ENCODE measurements at places on chromosomes 5 and 9. TPM values are rescaled to one million over a fixed set of nuclear protein-coding genes. Genes with fewer than 3 reads are reported as not detected.

DNA sequence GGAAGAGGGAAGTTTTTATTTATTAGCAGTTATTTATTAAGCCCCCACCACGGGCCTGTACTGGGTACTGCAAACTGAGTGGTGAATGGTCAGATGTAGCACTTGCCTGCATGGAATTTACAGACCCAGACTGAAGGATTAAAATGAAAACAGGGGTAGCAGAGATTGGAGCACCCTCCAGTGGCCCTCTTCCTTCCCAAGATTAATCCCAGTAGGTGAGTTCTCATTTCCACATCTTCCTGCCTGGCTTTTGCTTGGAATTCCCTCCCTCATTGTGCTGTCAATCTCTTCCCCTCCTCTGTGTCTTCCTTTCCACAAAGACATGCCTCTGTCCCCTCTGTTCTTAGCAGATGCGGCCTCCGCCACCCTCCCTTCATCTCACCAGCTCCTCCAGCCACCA lies 39.2 kb downstream of the MVB12B start:
- H3K36me3 ChIP-seq = no peaks in the 10 kb centered on the region
- no peak overlapping the region for H3K27ac ChIP-seq
- no peaks in the 10 kb centered on the region for H3K27me3 ChIP-seq
- H3K4me3 ChIP-seq = no peak overlapping the region
- 0 out of 2 replicates have a peak, but pooled peaks cover 3% of the 10 kb centered on the region for H3K4me1 ChIP-seq

- no peak for DNase-seq
- no peaks in the 10 kb centered on the region for H3K4me1 ChIP-seq
- H3K27me3 ChIP-seq = peaks cover 4% of the 10 kb centered on the region
- H3K27ac ChIP-seq = no peak overlapping the region
Measured at GRCh38 chr5:82855893-82856550, 221.2 kb downstream of the TMEM167A start.

DNA sequence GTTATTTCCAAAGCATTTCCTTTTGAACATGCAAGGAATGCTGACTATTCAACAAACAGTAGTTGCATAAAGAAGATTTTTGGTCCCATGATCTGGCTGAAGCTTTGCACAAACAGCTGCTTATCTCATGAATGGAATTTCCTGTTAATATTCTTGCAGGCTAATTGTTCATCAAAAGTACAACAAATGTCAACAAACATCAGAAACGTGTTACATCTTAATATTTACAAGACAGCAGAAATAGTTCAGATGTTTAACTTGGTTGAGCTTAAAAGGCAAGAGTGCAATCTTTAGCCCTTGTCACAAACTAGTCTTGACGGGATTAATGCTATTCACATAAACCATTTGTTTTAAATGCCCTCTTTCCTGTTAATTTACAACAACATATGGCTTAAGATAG lies 47.9 kb upstream of the BASP1 start:
- peak overlapping the region; percentile 89 for H3K27ac ChIP-seq
- no peaks in the 10 kb centered on the region for H3K27me3 ChIP-seq
- peaks cover 26% of the 10 kb centered on the region for H3K4me1 ChIP-seq
- DNase-seq = peak; percentile 92
- H3K36me3 ChIP-seq = no peaks in the 10 kb centered on the region

DNA sequence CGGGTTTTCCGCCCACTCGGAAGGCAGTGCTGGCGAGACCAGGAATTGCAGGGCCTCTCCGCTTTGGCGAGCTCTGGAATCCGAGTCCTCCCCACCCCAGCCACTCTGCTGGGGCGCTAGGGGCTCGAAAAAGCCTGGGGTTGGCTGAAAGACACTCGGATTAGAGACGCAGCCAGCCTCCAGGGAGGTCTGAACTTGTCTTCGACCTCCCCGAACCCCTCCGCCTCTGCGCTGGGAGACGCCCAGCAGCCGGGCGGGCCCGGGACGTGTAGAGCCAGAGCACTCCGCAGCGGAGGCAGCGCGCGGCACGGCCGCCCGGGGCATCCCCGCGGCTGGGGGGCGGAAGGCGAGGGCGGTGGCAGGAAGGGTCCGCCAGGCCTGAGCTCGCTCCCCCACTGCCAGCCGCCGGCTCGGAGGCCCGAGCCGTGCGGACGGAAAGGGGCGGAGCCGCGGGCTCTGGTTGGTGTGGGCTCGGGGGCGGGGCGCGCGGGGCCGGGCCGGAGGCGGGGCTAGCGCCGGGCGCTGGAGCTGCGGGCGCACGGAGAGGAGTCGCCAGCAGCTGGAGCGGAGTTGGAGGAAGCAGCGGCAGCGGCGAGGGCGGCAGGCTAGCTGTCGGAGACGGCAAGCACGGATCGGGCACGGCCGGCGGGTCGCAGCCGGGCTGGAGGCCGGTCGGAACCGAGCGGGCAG lies at the start of gene PIK3R1:
TSS of gene PIK3R1 (plus strand) at position 549 of the 690 bp plus-strand sequence. CDS start 10,920 bp downstream, outside the sequence.
- DNase-seq = peak; percentile 91
- H3K4me3 ChIP-seq = peak within 1 kb of the TSS; percentile 83
- peak within 1 kb of the TSS; percentile 88 for H3K27ac ChIP-seq
- H3K36me3 ChIP-seq = no peaks in the 10 kb centered on the region
- H3K4me1 ChIP-seq = peaks cover 2% of the 10 kb centered on the region
- no peaks in the 10 kb centered on the region for H3K27me3 ChIP-seq

DNA sequence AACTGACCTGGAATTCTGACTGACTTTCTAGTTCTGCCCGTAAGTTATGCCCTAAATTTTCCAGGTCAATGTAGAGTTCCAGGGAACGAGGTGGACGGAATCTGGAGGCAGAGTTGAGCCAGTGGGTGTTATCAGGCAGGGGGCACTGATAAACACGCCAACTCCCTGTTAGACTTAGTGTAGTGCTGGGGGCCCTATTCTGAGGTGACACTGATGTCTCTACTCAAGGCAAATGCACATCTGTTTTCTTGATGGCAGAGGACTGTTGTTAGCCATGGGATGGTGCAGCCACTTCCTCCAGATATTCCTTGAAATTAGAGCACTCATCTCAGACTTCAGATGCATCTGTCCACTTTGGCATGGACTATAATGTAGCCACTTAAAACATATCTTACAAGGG lies 83.5 kb downstream of the C9orf152 start:
- no peaks in the 10 kb centered on the region for H3K27me3 ChIP-seq
- no peak overlapping the region for H3K4me3 ChIP-seq
- H3K27ac ChIP-seq = peak overlapping the region; percentile 83
- peaks cover 6% of the 10 kb centered on the region for H3K36me3 ChIP-seq

- peaks cover 8% of the 10 kb centered on the region for H3K4me1 ChIP-seq
- no peak overlapping the region for H3K27ac ChIP-seq
- DNase-seq = no peak
- H3K36me3 ChIP-seq = no peaks in the 10 kb centered on the region
Measured at GRCh38 chr5:112742424-112742823, 4.7 kb downstream of the APC start.

DNA sequence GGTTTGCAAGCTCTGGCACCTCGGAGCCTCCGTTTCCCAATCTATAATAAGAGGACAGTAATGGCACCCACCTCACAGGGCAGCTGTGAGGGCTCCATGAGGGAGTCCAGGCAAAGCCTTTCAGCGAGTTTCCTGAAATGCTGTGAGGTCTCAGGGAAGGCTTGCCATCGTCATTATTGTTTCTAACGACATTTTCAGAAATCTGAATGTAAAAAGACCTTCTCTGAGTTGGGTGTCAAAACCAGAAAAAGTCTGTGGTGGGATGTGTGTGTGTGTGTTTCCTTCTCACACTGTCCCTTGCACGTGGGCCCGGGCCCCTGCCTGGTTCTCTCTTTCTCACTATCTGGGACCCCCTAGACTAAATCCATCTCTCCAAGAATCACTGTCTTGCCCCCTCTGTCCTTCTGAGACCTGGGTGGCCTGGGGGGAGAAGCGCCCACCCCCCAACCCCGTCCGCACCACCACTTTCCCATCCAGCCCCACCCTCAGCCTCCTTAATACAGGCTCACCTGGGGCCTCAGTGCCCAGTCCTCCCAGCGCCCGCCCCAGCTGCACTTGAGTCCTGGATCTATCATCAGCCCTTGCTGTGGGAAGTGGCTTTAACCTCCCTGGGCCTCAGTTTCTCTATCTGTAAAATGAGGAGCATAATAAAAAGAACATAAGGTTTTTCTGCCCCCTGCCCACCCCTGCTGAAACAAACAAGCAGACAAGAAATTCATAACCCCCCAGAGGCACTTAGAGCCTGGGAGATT lies 180.3 kb downstream of the C9orf50 start:
- H3K4me3 ChIP-seq = no peak overlapping the region
- peaks cover 15% of the 10 kb centered on the region for H3K27me3 ChIP-seq
- DNase-seq = no peak
- H3K4me1 ChIP-seq = peaks cover 11% of the 10 kb centered on the region

GRCh38 chr9:125990793-125991220 lies 243.6 kb downstream of the PBX3 start:
- no peaks in the 10 kb centered on the region for H3K4me1 ChIP-seq
- no peak overlapping the region for H3K27ac ChIP-seq
- DNase-seq = no peak
- peaks cover 16% of the 10 kb centered on the region for H3K27me3 ChIP-seq
- no peaks in the 10 kb centered on the region for H3K36me3 ChIP-seq

- H3K27ac ChIP-seq = peak overlapping the region; percentile 95
- no peaks in the 10 kb centered on the region for H3K27me3 ChIP-seq
- H3K4me1 ChIP-seq = peaks cover 19% of the 10 kb centered on the region
- DNase-seq = peak; percentile 50
Measured at GRCh38 chr5:96335873-96336272, 97.2 kb downstream of the PCSK1 start.

DNA sequence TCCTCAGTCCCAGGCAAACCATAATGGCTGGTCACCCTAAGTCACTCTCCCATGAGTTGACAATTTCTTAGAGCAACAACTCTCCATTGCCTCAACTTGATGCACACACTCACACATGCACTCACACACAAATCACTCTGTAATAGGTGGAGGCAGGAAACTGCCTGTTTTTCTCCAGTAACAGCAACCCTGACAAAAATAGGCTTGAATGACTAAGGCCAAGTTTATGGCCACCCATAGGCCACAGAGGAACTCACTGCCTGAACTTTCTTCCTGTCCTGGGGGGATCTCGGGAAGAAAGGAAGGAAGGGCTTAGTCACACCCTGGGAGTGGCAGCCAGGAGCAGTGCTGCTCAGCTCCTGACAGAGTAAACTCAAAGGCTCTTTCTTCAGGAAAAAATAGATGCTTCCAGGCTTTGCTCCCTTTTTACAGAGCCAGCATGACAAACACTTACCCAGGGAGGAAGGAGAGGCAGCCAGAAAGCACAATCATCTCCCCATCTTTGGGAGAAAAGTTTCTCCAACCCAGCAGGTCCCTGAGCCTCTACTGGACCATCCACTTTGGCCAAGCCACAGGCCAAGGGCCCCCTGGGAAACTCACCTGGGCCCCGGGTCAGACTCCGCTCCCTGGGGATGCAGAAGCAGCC lies 368 bp downstream of the SH3TC2 start:
- H3K27ac ChIP-seq = peak overlapping the region; percentile 77
- H3K4me3 ChIP-seq = no peak overlapping the region
- peaks cover 24% of the 10 kb centered on the region for H3K4me1 ChIP-seq

DNA sequence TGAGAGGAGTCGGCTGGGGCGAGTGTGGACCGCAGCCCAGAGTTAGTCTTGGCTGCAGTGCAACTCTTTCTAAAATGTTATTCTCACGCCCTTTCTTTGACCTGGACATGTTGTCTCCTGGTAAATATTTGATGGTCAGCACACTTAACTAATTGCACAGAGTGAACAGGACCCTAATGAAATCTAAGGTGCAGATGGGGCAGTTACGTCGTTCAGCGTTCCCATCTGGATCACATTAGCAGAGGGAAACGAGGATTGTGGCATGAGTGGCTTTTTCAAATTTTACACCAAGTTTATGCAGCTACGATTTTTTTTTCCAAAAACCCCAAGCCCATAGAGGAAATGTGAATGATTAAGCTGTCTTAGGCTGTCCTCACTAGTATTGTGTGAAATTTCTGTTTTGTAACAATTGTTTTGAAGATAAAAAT lies 483 bp downstream of the C9orf85 start:
- H3K27ac ChIP-seq = peak overlapping the region; percentile 82
- H3K27me3 ChIP-seq = no peaks in the 10 kb centered on the region
- H3K4me1 ChIP-seq = peaks cover 2% of the 10 kb centered on the region
- peak overlapping the region; percentile 78 for H3K4me3 ChIP-seq

GRCh38 chr5:151067632-151068432 lies 13.0 kb downstream of the TNIP1 start:
- no peak overlapping the region for H3K4me3 ChIP-seq
- H3K27ac ChIP-seq = no peak overlapping the region
- peaks cover 9% of the 10 kb centered on the region for H3K36me3 ChIP-seq
- H3K27me3 ChIP-seq = no peaks in the 10 kb centered on the region

DNA sequence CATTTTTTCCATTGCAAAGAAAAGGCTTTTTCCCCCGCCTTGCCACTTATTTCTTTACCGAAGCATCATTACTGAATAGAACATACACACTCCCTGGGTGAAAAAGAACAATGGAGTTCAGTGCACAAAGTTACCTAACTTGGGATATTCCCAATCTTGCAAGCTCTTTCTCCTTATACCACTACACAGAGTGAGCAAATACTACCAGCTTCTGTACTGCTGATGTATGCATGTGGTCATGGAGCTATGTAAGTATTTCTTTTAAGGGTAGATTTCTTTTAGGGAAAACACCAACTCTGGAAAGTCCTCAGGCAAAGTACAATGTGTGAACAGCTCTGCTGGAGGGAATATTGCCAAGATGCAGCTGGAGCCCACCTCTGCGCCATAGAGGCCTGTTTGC lies 81.1 kb downstream of the AOPEP start:
- no peak overlapping the region for H3K4me3 ChIP-seq
- peaks cover 8% of the 10 kb centered on the region for H3K27me3 ChIP-seq
- DNase-seq = peak; percentile 29
- H3K4me1 ChIP-seq = peaks cover 16% of the 10 kb centered on the region
- no peak overlapping the region for H3K27ac ChIP-seq
- peaks cover 7% of the 10 kb centered on the region for H3K36me3 ChIP-seq

- H3K4me3 ChIP-seq = no peak overlapping the region
- H3K27me3 ChIP-seq = no peaks in the 10 kb centered on the region
- no peaks in the 10 kb centered on the region for H3K4me1 ChIP-seq
- DNase-seq = no peak
- H3K36me3 ChIP-seq = no peaks in the 10 kb centered on the region
Measured at GRCh38 chr5:36611520-36612274, 5.3 kb downstream of the SLC1A3 start.

DNA sequence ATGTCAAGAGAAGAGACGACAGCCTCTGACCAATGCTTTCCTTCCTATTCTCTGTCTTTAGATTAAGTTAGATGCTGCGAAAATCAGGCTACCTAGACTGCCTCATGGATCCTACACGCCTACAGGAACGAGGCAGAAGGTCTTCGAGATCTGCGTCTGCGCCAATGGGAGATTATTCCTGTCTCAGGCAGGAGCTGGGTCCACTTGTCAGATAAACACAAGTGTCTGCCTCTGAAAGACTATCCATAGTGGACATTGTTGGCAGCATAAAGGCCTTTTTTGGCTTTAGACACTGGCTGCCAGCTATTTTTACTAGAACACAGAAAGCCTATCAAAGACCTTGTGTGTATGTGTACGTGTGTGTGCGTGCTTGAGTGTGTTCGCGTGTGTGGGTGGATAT lies 90.9 kb upstream of the PPP1R2B start:
- no peak overlapping the region for H3K27ac ChIP-seq
- peaks cover 9% of the 10 kb centered on the region for H3K36me3 ChIP-seq
- H3K4me1 ChIP-seq = no peaks in the 10 kb centered on the region
- H3K4me3 ChIP-seq = no peak overlapping the region
- DNase-seq = no peak

GRCh38 chr5:113607361-113607760 lies 93.9 kb downstream of the YTHDC2 start:
- no peak overlapping the region for H3K4me3 ChIP-seq
- H3K27ac ChIP-seq = no peak overlapping the region
- H3K27me3 ChIP-seq = no peaks in the 10 kb centered on the region
- H3K4me1 ChIP-seq = peaks cover 6% of the 10 kb centered on the region

The DNAH5 gene
- total RNA-seq = 4.7 TPM

The OGN gene
- not detected for total RNA-seq

The ENHO gene
- not detected for total RNA-seq

The ASPN gene
- under 0.01 TPM for total RNA-seq

The PAEP gene
- total RNA-seq = not detected

The FAM200C gene
- total RNA-seq = 6.7 TPM

The PCA3 gene
- total RNA-seq = not detected

The PPP2R2B gene
- total RNA-seq = not detected

The FCHO2 gene
- total RNA-seq = 13.1 TPM

All from IMR-90 (cell line).